ENCODE measurements at places on chromosomes 4 and X.

DNA sequence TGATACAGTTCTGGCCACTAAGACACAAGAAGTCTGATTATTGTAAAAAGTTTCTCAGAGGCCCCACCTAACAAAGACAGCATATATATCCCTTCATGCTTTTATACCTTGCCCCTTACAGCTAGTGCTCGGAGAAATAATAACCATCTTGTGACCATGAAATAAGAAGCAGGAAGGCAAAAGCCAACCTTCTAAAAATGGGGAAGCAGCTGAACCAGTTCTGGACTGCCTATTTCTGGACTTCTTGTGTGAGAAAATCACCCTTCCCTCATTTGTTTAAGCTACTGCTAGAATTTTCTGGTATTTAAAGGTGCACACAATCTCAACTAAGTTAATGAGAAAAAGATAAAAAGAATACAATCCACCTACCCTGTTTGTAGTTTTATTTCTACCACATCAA, 87.5 kb downstream of the CNOT6L start:
- no peak for DNase-seq

- DNase-seq = no peak
Observed at GRCh38 chrX:42290608-42291007, 367.3 kb upstream of the CASK start.

GRCh38 chr4:107935246-107935645, 3.9 kb downstream of the CYP2U1 start:
- DNase-seq = no peak

GRCh38 chrX:150035531-150035930, 97.2 kb upstream of the EOLA2 start:
- DNase-seq = no peak

DNA sequence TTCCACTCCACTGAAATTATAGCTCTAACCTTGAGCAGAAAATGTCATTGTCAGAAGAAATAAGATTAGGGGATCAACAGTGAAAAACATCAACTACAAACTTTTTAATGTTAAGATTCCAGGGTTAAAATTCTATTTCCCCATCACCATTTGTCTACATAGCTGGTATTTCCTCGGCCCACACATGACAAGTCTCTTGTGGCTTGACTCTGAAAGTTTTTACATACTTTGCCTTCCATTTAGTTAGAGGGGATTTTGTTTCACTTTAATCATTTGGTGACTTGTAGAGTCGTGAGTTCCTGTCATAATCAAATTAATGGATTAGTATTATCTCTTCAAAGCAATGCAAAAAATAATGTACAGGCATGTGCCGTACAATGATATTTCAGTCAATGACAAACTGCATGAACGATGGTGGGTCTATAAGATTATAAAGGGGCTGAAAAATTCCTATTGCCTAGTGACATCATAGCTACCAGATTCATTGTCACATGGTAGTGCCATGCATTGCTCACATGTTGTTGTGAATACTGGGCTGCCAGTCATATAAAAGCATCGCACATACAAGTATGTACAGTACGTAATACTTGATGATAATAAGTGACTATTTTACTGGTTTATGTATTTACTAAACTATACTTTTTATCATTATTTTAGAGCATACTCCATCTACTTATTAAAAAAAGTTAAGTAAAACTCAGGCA, 72.0 kb downstream of the ING2 start:
- DNase-seq = no peak

GRCh38 chrX:95760356-95760755, 924.3 kb upstream of the DIAPH2 start:
- DNase-seq = no peak

DNA sequence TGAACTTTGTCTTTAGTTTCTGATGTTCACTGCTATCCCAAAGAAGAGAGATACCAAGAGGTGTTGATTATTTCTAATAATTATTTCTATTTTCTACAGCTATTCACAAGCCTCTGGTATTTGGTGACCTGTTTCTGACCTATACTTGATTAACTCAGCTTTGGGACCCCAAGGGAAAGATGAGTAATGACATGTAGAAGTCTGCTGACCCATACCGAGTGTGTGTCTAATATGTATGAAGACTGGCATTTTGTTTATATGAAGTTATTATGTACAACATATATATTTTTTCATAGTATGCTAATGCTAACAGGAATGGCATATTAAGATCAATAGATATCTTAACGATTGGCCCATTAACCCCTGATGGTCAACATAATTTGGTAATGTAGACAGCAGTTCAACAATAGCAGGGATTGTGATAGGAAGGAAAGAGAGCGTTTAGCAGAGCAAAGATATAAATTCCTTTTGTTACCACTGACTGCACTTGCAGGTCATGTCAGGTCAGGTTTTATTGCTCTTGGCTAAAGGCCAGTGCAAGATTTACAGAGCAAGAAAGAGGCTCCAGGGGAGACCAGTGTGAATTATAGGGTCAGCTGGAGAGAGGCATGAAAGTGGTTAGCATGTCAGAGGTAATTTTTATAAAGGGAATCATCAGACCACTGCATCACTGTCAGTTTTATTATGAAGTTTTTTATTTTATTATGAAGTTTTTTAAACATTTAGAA, 94.7 kb upstream of the DIPK2B start:
- DNase-seq = no peak

DNA sequence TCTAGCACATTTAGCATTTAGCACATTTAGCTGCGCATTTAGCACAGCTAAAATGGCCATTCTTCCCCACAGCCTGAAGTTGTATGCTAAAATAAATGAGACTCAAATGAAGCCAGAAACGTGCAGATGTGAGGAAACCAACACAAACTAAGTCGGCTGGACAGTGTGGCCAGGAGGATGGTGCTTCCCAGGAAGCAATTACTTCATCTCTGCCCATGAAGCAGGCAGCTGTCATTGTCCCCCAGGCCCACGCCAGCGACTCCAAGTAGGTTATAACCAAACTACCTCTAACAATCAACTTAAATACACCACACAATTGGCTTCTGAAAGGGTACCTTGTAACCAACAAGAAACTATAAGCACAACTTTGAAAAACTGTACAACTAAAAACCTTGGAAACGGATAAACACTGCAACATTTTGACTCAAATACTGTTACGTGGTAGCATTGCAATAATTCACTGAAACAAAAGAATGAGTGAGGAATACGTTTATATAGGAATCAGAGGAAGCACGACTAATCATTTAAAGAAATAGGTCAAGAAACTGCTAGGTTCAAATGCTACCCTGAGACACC, 39.2 kb downstream of the AFAP1 start:
- DNase-seq = no peak

DNA sequence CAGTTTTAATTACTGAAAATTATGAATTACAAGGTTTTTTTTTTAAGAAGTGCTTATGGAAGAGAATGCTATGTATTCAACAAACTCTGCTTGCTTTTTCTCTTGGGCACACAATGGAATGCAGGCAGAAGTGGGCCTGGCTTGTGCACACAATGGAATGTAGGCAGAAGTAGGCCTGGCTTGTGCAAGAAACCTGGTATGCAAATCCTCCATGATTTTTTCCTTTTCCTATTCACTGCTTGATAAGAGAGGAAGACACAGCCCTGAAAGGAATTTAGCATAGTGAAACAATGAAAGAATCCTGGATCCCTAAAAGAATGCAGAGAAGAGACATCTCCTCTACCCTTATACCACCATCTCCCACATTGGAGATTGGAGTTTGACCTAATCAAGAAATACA, 138.4 kb downstream of the COL25A1 start:
- no peak for DNase-seq

DNA sequence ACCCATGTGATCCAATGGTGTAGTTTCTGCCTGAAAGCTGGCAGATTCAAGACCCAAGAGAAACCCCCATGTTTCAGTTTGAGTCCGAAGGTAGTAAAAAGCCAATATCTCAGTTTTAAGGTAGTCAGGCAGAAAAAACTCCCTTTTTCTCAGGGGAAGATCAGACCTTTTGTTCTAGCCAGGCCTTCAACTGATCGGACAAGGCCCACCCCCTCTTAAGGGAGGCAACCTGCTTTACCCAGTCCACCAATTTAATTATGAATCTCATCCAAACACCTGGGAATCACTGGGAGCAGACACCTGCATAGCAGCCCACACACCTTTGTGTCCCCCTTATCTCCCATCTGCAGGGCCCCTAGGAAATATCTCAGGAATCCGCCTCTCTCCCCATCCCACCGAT, 322.0 kb downstream of the STK32B start:
- no peak for DNase-seq

- DNase-seq = no peak
Observed at GRCh38 chr4:140198942-140199341, 45.0 kb upstream of the MAML3 start.

- no peak for DNase-seq
Observed at GRCh38 chrX:38060331-38060878, 54.1 kb downstream of the SYTL5 start.

DNA sequence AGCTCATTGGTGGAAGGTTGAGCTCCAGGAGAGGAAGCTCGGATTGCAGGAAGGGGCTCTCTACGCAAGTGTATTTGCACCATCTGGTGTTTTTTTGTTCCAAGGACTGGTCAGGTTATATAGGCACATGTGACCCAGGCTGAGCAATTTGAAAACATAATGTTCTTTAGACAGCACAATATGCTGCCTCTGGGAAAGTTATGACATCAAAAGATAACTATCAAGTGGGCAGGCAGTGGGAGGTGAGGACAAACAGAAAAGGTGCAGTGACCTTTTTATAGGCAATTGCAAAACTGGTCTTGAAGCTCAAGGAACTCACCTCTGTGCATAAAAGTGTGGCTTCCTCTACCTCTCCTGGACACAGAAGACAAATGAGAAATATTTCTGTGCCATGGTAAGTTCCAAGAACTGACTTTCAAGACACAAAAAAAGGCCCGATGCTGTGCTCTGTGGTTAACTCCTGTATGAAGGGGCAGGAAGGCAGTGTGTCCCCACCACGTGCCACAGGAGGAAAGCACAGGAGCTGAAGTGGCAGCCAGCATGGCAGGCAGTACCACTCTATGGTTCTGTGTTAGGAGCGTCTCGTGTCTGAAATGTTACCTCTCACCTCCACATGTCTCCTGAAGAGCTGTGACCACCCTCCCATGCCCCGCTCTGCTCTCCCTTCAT, 128.6 kb downstream of the SHROOM3 start:
- no peak for DNase-seq

DNA sequence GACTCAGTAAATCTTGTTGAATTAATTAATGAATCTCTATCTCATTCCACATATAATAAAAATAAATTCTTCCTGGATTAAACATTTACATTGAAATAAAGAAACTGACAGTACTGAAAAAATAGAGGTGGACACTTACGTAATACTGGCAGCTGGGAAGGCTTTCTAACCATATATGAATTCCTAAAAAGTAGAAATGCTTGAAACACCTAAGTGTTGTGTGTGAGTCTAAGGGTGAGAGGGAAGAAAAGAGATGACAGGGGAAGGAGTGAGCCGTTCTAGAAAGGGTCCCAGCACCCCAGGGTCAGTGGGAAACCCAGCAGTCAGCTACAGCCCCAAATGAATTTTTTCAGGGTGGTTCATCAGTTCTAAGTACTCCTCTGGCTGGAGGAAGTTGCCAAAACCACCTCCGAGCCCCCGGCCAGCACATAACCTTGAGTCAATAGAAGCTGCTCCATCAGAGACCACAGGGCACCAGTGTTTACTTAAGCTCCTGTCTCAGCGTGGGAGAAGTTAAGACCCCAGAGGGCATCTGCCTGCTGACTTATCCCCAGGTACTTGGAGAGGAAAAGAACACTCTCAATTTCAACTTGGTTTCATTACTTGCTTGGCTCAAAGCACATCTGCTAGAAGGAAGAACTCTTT, 18.3 kb downstream of the GAB3 start:
- no peak for DNase-seq

- no peak for DNase-seq
Observed at GRCh38 chr4:182091128-182091527, 152.1 kb upstream of the TENM3 start.

GRCh38 chr4:75584067-75584466, 28.2 kb downstream of the ODAPH start:
- no peak for DNase-seq

GRCh38 chrX:156001667-156002021, 4.1 kb downstream of the IL9R start:
- no peak for DNase-seq

DNA sequence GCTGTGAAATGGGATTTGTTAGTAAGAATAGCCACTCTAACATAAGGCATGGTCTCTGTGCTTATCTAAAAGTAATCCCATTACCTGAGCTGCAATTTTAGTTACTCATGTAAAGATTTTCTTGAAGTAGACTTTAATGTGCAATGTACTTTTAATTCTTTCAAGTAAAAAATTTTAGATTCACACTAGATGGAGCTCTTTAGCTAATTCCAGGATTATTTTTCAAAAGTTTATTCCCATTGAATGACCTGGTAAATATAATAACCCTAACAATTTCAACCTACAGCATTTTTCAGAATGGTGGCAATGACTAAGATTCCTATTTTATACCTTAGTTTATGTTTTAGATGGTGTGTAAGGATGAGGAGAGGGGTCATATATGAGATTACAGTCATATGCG, 18.1 kb downstream of the USP38 start:
- DNase-seq = no peak

- DNase-seq = no peak
Observed at GRCh38 chr4:18938343-18939099, 917.0 kb upstream of the LCORL start.

GRCh38 chr4:19725130-19725529, 526.6 kb upstream of the SLIT2 start:
- no peak for DNase-seq

DNA sequence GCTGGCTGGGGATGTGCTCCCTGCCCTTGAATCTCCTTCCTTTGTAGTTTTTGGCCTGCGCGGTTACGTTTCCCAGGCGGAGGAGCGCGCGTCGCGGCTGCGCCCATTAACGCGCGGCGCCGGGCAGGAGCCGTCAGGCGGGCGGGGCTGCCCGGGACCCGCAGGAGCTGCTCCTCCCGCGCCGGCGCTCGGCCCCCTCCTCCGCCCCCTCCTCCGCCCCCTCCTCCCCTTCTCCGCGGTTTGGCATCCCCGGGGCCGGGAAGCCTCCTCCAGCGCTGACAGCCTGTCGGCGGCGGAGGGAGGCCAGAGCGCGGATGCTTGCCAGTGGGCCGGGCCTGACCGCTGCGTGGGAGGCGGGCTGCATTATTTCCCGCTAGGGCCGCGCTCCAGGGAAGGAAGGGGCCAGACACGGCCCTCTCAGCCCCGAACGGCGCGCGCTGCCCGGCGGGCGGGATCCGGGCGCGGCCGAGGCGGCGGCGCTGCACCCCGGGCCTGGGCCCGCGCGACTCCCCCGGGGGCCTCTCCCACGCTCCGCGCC, at the start of gene DCLK2:
Gene DCLK2, plus strand, starts transcription at position 405 of the 538 bp plus-strand sequence. CDS start 583 bp downstream, outside the sequence.
- DNase-seq = no peak

DNA sequence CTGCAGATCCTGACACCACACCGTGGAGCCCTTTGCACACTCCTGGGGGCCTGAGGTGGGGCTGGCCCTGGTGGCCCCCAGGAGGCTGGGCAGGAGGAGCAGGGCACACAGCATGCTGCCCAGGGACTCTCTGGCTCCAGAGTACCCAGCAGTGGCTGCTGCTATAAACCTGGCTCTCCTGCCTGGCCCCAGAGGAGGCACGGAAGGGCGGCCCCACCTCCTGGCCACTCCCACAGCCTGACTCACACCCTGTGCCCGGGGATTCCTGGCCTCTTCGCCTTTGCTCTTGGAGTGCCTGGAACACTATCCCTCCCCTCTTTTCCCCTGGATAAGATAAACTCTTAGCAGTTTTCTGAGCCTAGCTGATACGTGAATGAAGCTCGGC, at the start of gene PSAPL1:
Gene PSAPL1, minus strand, starts transcription at position 165 of the 385 bp plus-strand sequence. Its CDS starts 51 bp downstream, at position 114.
- no peak for DNase-seq

Measured in activated CD4-positive, alpha-beta T cell treated with anti-CD3 and anti-CD28 coated beads, Interleukin-2, amount 50 U/mL, for 1 hour (primary cell).